Activated CD8-positive, alpha-beta memory T cell treated with anti-CD3 and anti-CD28 coated beads, Interleukin-2, amount 50 U/mL, for 4 hours (primary cell): ENCODE measurements at places on chromosomes 7 and 10.

DNA sequence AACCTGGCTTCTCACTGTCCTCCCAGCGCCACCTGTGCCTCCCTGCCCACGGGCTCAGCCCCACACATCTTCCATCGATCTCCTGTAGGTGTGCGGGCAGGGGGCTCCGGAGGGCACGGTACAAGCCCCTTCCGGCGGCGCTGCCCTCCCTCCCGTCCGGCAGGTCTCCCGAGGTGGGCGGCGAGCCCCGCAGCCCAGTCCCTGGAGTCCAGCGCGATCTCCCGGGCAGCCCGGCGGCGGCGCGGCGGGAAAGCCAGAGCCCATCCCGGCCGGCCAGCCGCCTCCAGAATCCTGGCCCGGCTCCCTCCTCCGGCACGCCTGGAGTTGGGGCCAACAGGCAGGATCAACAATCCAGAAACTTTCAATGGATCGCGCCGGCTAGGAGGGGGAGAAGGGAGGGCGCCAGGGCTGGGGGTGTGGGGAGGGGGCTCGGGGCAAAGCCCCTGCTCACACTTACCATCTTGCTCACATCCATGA is 100.1 kb downstream of the HIP1 start:
- DNase-seq: no peak

GRCh38 chr7:5395246-5395645 is 28.4 kb downstream of the TNRC18 start:
- DNase-seq: no peak

GRCh38 chr7:128743112-128743772 is 4.1 kb downstream of the CALU start:
- no peak for DNase-seq

DNA sequence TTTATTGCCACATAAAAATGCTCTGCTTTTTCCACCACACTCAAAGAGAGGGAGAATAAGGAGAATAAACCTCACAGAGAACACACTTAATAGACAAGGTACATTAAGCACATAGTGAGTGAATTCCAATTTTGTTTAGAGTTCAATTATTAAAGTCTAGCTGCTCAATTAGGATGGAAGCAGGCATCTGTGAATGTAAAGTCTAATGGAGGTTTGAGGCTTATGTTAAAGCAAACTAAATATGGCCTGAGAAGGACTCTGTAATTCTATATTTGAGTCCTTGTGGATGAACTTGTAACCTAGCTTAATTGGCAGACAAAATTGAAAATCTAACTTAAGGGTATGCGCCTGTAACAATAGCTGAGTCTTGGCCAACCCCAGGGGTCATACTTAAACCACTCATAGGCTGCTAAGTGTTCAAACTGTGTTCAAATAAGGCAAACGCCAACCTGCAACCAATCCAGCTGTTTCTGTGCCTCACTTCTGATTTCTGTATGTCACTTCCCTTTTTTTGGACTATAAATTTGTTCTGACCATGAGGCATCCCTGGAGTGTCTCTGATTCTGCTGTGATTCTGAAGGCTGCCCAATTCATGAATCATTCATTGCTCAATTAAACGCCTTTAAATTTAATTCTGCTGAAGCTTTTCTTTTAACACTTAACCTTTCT is 31.3 kb upstream of the NME8 start:
- no peak for DNase-seq

DNA sequence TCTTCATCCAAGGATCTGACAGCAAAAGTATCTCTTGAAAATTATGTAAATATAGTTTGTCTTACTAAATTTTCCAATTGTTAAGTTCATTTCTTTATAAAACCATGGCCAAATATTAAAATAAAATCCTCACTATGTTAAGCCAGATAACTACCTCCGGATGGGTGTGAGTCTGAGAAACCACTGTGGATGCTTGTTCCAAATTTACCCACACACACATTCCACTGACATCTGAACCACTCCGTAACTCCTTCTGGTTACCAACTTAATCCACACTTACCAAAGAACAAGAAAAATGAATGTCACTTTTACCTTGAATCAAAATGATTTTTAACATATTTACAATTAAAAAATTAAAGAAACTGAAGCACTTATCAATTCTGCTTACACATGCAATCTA is 19.7 kb downstream of the CYTH3 start:
- no peak for DNase-seq

GRCh38 chr7:127594490-127594889 is 954 bp downstream of the FSCN3 start:
- no peak for DNase-seq

GRCh38 chr10:112229096-112229495 is 45.5 kb upstream of the GPAM start:
- no peak for DNase-seq

DNA sequence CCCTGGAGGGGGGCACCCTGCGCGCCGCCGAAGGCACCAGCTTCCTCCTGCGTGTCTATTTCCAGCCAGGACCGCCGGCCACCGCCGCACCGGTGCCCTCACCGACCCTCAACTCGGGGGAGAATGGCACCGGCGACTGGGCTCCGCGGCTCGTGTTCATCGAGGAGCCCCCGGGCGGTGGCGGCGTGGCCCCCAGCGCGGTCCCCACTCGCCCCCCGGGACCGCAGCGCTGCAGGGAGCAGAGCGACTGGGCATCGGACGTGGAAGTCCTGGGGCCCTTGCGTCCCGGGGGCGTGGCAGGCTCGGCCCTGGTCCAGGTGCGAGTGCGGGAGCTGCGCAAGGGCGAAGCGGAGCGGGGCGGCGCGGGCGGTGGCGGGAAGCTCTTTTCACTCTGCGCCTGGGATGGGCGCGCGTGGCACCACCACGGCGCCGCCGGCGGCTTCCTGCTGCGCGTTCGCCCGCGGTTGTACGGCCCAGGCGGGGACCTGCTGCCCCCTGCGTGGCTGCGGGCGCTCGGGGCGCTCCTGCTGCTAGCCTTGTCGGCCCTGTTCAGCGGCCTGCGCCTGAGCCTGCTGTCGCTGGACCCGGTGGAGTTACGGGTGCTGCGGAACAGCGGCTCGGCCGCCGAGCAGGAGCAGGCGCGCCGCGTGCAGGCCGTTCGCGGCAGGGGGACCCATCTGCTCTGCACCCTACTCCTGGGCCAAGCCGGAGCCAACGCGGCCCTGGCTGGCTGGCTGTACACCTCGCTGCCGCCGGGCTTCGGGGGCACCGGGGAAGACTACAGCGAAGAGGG is 594 bp downstream of the CNNM1 start:
- no peak for DNase-seq

GRCh38 chr10:33388785-33389184 is 54.3 kb upstream of the NRP1 start:
- DNase-seq: no peak

GRCh38 chr10:61842755-61843497 is 58.6 kb upstream of the ARID5B start:
- DNase-seq: no peak

- no peak for DNase-seq
These were observed 7.9 kb upstream of the ZFYVE27 start for GRCh38 chr10:97729014-97729413.

GRCh38 chr10:3904419-3904960 is 119.5 kb upstream of the KLF6 start:
- DNase-seq: no peak

DNA sequence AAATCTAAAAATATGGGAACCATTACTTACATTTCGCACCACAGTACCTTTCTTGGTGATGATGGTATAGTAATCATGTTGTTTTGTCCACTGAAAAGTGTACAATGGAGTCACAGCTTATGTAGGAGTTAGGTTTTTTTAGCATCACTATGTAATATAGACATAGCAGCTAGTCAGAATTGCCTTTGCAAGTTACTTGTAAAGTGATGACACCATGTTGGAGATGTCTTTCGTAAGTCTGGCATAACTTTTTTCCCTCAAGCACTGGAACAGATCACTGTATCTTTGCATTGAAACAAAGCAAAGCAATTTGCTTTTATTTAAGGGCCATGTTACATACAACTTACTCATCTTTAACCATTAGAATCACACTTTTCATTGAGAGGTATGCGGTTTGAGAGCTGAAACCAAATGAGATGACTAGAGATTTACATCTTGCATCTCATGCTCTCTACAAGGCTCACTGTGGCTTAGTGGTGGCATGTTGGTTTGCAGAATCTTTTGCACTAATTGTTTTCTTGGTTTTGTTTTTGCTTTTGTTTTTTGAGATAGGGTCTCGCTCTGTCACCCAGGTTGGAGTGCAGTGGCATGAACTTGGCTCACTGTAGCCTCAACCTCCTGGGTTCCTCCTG is 18.3 kb downstream of the UBN2 start:
- no peak for DNase-seq

DNA sequence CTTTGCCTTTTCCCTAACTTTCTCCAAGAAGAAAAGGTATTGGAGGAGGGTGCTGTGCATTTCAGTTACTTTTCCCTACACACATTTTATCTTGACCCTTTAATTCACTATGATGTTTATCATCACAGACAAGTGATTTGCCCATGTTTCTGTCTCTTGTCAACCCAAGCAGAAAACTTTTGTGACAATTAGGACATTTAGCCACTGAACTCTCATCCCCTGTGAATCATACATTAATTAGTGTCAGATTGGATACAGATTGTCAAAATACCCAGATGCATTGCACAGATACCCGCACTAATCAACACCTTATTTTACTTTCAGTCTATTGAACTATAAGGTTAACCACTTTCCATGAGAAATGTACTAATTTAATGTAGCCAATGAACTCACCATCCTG is 912.9 kb downstream of the SORCS1 start:
- DNase-seq: no peak

DNA sequence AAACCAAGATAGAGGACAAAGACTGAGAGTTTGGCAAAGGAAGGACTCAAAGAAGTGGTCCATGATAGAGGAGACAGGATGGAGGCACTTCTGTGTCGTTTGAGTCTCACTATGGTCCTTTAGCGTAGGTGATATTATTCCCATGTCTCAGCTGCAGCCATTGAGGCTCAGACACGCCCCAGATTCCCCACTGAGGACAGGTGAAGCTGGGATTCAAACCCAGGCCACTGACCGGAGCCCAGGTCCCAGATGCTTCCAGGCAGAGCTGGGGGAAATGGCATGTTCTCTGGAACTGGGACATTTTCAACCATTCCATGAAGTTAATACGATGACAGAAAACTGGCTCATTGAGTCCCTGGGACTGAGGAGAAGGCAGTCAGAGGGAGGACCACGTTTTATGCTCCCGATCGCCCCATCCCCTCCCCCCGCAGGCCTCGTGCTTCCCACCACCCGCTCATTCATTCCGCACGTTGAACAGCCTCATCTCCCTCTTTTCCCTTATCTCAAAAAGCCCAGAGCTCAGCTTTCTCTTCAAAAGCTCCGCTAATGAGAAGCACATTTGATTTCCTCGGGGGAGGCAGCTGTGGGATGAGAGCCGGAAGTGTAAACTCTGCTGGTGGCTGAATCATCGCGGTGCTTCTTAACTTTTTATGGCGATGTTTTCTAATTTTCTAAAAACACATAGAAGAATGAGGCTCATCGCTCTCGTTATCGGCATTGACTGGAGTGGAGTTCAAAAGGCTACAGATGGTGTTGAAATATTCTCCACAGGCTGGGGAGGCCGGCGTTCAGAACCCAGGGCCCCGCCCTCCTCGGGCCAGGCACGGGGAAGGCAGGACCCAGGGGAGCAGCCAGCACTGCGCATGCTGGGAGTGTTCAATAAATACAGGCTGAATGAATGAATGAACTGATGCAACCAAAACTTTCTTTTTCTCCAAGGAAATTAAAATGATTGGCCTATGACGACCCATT is 64.0 kb downstream of the OAT start:
- no peak for DNase-seq
